ENCODE measurements at places on chromosomes 5 and 9.

DNA sequence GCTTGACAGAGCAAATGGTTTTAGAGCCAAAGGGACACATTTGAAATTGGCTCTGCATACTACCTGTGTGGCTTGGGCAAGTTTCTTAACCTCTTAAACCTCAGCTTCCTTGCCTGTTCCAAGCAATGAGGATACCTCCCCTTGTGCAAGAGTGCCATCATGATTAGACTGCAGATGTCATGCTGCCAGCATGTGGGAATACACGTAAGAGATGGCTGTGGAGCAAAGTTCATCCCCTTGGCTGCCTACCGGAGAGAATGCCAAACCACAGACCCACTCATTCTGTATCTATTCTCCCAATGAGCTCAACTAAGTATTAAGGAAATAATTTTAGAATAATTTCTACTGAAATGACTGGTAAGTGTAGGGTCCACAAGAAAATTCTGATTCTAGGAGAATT lies 101.3 kb downstream of the WDR41 start:
- no peak for DNase-seq

GRCh38 chr9:97411789-97412625 lies at the start of gene TDRD7:
Gene TDRD7, plus strand, starts transcription at chr9:97412096. Its CDS starts 16,370 bp downstream, at chr9:97428466.
- DNase-seq, result peak; percentile 91

GRCh38 chr5:19488786-19489185 lies 499.2 kb downstream of the CDH18 start:
- DNase-seq, result no peak

DNA sequence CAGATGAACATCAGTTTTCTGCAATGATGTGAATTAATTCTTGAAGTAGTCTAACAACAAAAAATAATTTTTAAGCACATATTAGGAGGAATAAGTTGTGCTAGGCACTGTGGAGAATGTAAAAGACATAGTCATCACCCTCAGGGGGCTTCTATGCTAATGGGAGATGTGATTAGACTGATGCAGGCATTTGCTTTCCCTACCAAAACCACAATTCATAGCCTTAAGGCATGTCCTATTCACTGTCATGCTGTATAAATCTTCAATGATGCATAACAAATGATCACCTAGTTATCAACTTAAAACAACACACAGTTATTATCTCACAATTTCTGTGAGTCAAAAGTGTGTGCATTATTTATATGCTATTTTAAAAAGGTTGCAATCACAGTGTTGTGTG lies 422.6 kb downstream of the MAN2A1 start:
- no peak for DNase-seq

DNA sequence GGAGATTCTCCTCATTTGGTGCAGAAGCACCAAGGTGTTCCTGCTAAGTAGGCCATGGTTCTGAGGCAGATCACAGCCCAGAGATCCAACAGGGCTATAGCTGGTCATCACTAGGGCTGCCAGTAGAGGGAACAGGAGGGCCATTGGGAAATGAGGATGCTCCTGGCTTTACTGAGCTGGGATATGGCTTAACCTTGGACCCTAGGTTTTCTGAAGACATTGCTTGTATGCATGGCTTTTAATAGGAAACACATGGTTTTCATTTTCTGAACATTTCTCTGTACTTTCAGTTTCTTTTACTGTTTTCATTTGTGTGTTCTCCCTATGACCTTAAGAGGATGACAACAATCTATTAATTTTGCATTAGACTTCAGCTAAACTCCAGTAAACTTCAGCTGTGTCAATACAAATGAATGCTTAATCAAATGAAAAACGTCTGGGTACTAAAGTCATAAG lies at the start of gene IFNW1:
Gene IFNW1 (minus strand): TSS at position 406 of the 456 bp plus-strand sequence. CDS start 262 bp downstream, at position 144.
- DNase-seq, result no peak

DNA sequence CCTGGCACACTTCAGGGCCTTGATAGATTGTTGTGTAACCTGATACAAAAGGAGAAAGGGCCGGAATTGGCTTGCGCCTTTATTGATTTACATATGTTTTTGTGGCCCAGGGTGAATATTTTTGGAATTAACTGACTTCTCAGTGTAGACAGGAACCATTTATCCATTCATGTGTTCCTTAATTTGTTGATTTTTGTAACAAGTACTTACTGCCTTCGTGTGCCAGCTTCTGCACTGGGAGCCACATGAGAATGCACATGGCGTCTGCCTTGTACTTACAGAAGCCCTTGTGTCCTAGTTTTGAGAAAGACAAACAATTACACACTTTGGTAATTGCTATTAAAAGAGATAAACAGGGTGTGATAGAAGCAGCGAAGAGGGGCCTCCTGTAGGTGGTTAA lies 26.4 kb downstream of the EHMT1 start:
- no peak for DNase-seq

- DNase-seq, result no peak
Observed at GRCh38 chr9:120839146-120839545, 3.6 kb downstream of the PSMD5 start.

DNA sequence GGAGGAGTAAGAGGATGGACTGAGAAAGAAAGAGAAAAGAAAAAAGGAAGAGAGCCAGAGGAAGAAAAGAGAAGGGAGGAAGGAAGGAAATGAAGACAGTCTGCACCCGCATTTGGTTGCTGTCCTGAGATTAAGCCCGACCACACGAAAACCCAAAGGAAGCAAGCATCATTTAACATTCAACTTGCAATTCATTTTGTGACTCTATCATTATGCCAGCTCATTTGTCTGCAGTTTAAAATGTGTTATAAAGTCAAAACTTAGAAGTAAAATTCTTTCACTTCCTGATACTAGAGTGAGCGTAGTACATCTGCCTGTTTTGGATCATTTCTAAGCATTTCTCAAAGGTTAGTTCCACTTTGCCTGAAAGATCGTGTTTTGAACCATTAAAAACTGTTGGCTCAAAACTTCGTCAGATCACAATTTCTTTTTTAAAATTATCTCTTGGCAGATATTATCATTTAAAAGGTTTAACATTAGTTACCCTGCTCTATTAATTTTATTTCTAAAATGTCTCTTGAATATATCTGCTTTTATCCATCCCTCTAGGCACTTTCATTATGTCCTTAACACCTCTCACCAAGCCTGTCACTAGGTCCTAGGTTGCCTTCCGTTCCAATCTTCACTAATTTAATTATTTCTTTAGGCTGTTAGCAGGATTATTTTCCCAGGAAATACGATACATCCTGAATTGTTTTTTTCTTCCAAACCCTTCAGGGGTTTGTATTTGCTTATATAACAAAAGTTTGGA lies 240.9 kb downstream of the TLE4 start:
- no peak for DNase-seq

DNA sequence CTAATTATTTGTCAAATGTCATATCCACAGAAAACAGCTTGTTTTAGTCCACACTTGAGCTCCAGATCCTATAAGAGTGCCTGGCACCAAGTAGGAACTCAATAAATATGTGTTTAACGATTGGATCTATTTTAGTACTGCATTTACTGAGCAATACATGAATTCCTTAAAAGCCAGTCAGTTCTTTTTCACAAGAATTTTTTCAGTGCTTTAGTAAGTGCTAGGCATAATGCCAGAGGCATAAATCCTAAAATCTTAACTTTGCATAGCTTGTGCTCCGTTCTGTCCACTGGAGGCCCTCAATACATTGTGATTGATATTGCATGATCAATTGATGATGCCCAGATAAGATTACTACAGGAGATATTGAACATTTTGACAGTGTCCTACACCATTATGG lies 67.3 kb upstream of the PCSK5 start:
- no peak for DNase-seq

GRCh38 chr5:1685066-1685465 lies 114.6 kb downstream of the MRPL36 start:
- DNase-seq, result peak; percentile 39

- peak; percentile 94 for DNase-seq
Observed at GRCh38 chr5:179820483-179821297, at the start of gene SQSTM1. Gene SQSTM1, plus strand, starts transcription at chr5:179820905. Its CDS starts 32 bp downstream, at chr5:179820937.

- no peak for DNase-seq
Observed at GRCh38 chr5:149969181-149969930, 8.8 kb downstream of the SLC26A2 start.

- no peak for DNase-seq
Observed at GRCh38 chr9:137007108-137007815, 10.9 kb upstream of the CLIC3 start.

All from retina (tissue), 1 donor.